ENCODE measurements at places on chromosomes 7 and 10.

GRCh38 chr7:28136885-28137284, 43.7 kb downstream of the JAZF1 start:
- DNase-seq: no peak

GRCh38 chr10:68752711-68753350, 31.8 kb downstream of the CCAR1 start:
- no peak for DNase-seq

DNA sequence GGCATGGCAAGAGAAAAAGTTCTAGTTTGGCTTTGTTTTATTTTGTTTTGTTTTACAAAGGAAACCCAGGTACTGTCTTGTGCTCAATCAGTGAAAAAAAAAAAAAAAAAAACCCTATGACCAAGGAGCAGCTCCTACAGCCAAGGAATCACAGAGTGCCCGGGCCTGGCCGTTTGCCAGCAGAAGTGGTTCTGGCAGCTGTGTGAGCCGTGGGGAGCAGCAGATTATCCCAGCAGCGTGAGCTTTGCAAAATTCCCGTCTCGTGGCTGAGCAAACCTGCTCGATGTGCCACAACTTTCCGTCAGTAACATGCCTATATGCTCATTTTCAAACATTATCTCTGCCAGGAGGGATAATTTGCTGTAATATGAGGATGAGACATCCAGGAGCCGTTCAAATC, 293.7 kb downstream of the POU6F2 start:
- no peak for DNase-seq

- DNase-seq: no peak
Measured at GRCh38 chr10:6612371-6612770, 32.3 kb upstream of the PRKCQ start.

GRCh38 chr10:21297603-21298383, 227.7 kb downstream of the SKIDA1 start:
- DNase-seq: no peak

GRCh38 chr10:91566115-91566514, 66.8 kb downstream of the PPP1R3C start:
- no peak for DNase-seq

DNA sequence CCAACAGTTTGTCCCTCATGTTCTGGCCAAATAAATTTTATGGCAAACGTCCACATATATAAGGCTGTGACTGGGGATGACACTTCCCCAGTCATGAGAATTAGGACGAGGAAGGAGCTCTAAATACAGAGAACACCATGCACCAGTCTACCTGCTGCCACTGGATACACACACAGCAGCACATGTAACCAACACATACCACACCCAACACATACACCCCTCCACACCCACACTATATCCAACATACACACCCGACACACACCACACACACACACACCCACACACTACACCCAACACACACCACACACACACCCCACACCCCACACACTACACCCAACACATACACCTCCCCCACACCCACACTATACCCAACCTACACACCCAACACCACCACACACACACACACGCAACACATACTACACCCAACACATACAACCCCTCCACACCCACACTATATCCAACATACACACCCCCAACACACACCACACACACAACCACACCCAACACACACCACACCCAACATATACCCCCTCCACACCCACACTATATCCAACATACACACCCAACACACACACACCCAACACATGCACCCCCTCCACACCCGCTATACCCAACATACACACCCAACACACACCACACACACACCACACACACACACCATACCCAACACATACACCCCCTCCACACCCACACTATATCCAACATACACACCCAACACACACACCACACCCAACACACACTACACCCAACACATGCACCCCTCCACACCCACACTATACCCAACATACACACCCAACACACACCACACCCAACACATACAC, 74.1 kb downstream of the HIPK2 start:
- no peak for DNase-seq

GRCh38 chr10:31754803-31755624, 173.6 kb downstream of the ARHGAP12 start:
- no peak for DNase-seq

GRCh38 chr7:81111358-81111757, 192.5 kb upstream of the SEMA3C start:
- DNase-seq: no peak

DNA sequence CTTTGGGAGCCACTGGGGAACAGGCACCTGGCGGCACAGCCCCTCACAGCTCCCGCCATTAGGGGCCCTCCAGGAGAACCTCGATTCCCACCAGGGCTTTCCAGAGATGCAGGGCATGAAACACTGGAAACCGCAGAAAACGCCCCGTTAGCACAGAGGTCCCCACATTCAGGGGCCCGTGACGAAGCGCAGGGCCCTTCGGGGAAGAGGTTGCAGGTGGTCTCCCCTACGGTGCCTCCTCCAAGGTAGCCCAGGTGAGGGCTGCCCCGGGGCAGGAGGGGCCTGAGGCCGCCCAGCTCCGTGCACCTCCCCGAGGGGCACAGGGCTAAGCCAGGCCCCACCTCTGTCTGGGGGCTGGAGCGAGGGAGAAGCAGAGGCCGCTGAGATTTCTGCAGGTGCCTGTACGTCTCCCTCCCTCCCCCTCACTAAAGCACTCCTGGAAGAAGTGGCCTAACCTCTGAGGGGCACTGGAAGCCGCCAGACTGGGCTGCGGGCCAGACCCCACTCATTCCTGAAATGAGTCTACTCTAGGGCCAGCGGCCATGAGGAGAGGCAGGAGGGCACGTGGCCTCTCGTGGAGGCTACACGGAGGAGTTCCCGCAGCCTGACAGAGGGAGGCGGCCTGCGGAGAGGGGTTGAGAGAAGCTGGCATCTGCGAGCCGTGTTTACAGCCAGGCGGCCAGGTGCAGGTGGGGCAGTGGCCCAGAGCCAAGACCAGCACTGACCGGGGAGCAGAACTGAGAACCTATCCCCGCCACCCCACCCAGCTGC, 6.9 kb downstream of the PDGFA start:
- no peak for DNase-seq

DNA sequence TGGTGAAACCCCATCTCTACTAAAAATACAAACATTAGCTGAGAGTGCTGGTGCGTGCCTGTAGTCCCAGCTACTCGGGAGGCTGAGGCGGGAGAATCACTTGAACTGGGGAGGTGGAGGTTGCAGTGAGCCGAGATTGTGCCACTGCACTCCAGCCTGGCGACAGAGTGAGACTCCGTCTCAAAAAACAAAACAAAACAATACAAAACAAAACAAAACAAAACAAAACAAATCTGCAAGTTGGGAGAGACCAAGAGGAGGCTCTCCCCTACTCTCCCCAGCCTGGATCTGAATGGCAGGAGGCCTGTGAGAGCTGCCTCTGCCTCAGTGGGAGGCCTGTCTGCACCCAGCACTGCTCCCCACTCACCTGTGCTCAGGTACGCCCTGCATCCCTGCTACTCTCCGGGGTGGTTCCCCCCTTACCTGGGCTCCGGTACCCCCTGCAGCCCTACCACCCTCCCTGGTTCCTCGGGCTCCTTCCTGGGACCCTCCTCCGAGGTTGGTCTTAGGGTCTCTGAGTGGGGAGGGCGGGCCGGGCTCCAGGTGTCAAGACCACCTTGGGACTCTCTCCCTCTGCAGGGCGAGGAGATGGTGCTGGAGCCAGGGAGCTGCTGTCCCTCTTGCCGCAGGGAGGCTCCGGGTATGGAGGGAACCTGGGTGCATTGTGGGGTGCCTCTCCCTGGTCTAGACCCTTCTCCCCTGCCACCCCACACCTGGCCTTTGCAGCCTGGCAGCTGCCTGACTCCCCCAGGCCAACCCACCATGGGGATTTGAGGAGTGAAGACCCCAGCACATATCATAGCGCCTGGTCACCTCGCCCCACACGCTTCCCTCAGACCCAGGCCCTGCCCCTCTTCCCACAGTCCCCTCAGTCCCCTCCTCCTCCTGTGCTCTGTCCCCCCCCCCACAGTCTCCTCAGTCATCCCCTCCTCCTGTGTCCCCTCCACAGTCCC, 9.5 kb upstream of the ZNF862 start:
- no peak for DNase-seq

- DNase-seq: no peak
Measured at GRCh38 chr7:83060218-83060617, 102.5 kb downstream of the PCLO start.

DNA sequence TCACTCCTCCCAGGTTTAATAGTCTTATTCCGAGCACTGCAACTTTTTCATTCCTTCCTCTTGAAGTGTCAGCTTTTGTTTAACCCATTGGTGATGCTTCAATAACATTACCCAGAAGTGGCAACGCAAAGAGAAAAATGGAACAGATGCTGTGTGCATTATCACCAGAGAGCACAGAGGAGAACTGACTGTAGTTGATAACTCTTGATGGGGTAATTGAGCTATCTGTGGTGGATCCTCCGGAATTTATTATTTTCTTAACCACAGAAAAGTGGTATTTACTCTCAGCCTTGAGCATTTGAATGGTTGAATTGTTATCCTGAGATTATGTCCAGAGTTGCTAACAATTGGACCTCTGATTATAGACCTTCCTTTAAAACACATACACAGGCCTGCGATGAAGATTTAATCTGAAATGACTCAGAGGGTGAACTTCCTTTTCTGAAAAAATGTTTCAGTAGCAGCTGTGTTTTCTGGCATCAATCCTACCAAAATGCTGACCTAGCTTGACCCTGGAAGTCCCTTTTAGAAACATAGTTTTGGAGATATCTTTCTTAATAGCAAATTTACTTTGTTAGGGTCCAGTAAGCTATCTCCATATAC, 1584.4 kb upstream of the LRRTM3 start:
- no peak for DNase-seq

DNA sequence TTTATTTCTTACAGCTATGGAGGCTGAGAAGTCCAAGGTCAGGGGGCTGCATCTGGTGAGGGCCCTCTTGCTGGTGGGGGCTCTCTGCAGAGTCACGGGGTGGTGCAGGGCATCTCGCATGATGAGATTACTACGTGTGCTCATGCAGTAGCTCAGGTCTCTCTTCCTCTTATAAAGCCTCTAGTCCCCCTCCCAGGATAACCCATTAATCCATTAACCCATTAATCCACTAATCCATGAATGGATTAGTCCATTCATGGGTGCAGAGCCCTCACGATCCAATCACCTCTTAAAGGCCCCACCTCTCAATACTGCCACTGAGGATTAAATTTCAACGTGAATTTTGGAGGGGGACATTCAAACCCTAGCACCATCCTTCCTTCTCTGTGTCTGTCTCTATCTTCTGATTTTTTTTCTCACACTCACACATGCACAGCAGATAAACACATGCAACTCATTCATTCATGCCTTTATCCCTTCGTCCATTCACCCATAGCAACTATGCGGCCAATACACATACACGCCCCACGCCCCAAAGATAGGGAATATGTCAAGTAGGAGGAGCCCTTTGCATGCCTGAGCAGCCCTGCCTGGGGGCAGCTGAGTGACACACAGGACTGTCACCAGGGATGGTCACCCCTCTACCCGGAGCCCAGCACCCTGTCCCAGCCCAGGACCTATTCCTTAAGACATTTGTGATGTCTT, 86.5 kb downstream of the C10orf105 start:
- DNase-seq: no peak

DNA sequence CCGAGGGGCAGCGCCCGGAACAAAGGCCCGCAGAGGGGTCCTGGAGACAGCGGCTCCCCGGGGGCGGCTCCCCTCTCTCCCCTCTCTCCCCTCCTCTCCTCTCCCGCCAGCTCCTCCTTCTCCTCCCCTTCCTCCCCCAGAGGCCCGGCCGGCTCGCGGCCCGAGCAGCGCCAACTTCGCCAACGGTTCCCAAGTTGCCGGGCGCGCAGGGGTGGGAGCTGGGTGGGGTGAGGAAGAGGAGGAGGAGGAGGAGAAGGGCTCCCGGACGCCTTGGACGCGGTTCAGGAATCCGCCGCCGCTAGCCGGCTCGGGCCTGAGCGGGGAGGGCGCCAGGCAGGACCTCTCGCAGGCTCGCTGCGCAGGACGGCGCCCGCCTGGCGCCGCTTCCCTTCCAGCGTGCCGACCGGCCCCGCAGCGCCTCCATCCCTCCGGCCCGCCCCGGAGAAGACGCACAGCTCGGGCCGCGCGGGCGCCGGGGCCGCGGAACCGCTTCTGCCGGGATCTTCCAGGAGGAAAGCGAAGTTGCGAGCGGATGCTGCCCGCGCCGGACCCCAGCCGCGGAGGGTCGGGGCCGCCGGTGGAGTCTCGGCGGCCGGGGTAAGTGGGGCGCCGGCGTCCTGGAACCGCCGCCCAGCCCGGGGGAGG, at the start of gene CHST3:
TSS of gene CHST3 (plus strand) at position 298 of the 645 bp plus-strand sequence. CDS start 41,448 bp downstream, outside the sequence.
- DNase-seq: no peak

DNA sequence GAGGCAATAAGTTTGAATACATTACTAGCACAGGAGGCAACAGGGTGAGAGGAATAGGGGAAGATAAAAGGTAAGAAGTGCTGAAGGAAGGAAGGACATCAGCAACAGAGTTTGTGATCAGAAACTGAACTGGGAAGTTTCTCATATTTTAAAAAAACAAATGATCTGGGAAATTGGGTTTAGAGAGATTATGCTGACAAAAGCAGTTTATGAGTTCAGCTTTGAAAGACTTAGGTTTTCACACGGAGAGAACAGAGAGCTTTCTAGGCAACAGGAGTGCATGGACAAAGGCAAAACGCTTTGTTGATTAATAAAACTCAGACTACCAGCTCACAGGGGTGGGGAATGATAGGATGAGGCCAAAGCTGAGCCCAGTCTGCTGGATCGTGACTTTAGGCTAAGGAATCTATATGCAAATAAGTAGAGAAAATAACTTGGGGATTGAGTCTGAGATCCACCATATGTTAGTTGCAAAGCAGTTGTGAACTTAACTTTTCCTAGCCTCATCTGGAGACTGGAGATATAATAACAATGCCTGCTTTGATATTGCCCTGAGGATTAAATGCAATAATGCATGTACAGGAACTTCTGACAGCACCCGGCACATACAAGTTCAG, 4.2 kb downstream of the OSBPL3 start:
- DNase-seq: no peak

DNA sequence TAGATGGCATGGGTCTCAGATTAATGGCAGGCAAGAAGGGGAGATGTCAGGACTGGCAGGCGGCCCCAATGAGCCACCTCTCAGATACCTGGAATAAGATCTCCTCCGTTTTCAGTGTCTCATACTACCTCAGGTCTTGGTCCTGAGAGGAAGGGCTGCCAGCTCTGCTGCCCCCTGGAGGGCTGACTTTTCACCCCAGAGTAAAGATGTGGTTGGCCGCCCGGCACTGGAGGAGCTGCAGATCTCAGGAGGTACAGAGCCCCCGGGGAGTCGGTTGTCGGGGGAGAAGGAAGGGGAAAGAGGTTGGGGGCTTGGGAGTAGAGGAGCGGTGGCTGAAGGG, 642 bp upstream of the COL13A1 start:
- DNase-seq: peak; percentile 16

All from activated T-cell treated with anti-CD3 and anti-CD28 coated beads for 24 hours (primary cell).